Amniotic stem cell (primary cell): ENCODE measurements at places on chromosomes 1 and 21.
A peak's percentile ranks its signal among the peaks of the same experiment; 100 is the strongest.

DNA sequence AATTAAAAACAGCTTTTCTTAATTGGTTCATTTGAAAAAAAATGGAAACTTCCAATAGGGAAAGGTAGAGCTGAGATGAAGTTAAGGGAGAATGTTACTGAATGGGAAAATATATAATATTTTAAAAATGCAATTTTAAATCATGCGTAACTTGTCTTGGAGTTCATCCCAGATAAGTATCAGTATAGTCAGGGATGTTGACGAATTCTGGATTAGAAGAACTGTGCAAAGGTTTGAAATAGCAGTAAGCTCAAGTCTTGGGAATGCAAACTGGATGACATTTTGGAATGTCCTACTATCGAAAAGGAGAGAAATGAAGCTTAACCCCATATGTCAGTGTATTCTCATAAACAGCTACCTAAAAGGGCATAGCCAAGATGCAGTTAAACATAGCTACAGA lies 4.0 kb upstream of the ST6GALNAC3 start:
- peak; percentile 40 for DNase-seq

- no peak for DNase-seq
Measured at GRCh38 chr21:21751286-21751685, 753.1 kb downstream of the NCAM2 start.

- no peak for DNase-seq
Measured at GRCh38 chr1:78224861-78225552, 179.2 kb downstream of the GIPC2 start.

GRCh38 chr1:94595658-94596057 lies 54.1 kb upstream of the F3 start:
- DNase-seq, result no peak

- DNase-seq, result no peak
Measured at GRCh38 chr1:197781968-197782721, 6.9 kb upstream of the DENND1B start.

GRCh38 chr1:228097333-228098081 lies 5.6 kb downstream of the C1orf35 start:
- DNase-seq, result no peak

DNA sequence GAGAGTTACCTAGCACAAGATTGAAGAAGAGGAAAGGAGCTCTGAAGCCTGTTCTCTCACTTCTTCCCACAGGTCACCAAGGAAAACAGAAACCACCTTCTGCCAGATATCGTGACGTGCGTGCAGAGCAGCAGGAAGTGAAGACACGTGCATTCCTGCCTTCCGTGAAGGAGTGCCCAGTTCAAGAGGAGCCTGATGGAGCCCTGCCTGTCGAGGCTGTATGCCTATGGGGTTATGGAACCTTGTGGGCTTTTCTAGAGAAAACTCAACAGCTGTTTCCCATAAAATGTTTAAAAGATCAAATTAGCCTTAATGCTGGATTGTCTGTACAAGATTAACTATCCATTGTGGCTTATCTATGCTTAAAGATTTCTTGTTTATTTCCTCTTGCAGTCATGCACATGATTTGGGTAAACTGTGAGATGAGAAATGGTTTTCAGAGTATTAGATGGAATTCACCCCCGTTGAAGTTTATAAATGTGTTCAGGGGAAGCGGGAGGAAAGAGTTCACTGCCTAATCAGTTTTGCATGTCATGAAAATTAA lies 27.8 kb downstream of the NTPCR start:
- no peak for DNase-seq

- DNase-seq, result no peak
Measured at GRCh38 chr1:230280054-230280795, 145.9 kb downstream of the PGBD5 start.

- no peak for DNase-seq
Measured at GRCh38 chr1:53588053-53588779, 129.0 kb downstream of the DMRTB1 start.

DNA sequence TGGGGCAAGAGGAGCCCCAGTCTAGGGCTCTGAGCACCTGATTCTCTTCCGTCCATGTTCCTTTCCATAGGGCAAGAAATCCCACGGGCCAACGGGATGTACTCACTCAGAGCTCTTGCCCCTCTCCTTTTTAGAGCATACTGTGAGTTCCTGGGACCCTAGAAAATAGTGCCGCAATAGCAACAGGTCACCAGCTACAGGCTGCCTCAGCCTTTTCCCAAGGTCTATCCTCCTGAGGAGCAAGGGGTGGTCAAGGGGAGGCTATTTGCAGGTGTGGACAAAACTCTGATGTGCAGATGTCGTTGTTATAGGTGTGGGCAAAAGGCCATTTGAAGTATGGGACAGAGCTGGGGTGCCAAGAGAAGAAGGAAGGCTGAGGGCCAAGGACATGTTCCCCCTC lies 1.6 kb upstream of the QSOX1 start:
- no peak for DNase-seq

DNA sequence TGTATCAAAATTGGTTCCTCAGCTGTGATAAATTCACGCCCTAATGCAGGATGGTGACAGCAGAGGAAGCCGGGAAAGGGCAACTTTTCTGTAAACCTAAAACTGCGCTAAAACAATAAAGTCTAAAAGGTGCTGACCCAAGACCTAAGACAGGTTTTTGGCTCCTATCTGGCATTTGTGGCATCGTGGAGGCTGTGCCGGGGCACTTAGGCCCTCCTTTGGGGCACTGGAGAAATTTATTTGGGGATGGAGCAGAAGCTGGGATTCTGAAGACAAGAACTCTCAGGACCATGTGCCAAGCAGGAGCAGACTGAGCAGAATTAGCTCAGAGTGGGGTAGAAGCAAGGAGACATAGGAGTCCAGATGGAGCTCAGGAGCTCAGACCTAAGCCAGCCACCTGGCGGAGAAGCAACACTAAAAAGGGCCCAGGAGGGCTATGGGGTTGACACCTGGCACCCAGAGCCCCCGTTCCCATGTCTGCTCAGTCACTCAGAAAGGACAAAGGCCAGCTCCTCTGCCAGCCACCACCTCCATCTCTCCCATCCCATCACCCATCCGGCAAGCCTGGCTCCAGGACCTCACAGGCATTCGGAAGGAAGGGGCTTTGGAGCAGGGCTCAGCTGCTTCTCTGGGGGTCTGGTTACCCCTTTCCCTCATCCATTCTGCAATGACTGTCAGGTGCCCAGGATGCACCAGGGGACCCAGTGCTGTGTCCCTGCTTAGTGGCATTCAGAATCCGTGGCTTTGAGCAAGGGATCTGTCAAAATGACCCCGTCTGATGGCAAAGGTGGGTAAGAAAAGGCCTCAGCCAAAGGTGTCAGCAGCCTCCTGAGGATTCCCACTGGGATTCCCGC lies 347.7 kb downstream of the NPHP4 start:
- no peak for DNase-seq

GRCh38 chr1:93317207-93317606 lies 28.5 kb upstream of the DR1 start:
- DNase-seq, result no peak

- DNase-seq, result no peak
Measured at GRCh38 chr1:16156848-16157495, 1.1 kb upstream of the EPHA2 start.

DNA sequence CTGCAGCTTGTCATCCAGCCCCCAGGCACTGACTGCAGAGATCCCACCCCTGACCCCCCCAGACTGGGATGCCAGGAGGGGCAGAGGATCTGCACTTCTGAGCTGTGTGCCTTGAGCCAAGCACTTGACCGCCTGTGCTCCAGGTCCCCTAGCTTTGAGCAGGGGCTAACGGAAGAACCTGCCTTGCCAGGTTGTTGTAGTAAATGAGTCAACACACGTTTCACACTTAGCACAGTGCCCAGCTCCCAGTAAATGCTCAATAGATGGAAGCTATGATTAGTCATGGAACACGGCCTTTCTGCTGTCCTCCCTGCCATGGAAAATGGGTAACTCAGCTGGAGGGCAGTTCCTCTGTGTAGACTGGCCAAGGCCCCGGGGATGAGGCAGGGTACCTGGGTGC lies 24.1 kb downstream of the IFFO2 start:
- DNase-seq, result no peak

- DNase-seq, result no peak
Measured at GRCh38 chr1:223873044-223873443, 27.3 kb upstream of the TP53BP2 start.
